8988T (cell line): ENCODE measurements at places on chromosomes 6 and 20.

DNA sequence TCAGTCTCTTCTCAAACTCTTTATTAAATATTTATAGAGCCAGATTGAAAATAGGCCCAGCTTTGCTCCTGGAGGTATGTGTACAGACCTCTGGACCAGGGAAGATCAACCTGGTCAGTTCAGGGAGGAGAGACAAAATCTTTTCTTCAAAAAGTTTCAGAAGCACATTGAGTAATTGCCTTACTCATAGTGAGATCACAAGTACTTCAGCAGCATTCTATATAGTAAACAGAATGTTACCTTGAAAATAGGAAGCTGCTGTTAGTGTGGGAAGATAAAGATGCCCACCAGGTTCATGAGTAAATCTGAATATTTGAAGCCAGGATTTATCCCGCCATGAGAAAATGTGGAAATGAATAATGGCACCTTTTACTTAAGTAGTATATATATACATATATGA is 665.9 kb upstream of the CITED2 start:
- no peak for DNase-seq

GRCh38 chr6:117951783-117952182 is 44.7 kb downstream of the SLC35F1 start:
- DNase-seq = no peak

GRCh38 chr6:8070718-8071117 is 6.5 kb upstream of the BLOC1S5 start:
- no peak for DNase-seq

GRCh38 chr6:44641344-44642031 is 254.0 kb downstream of the CDC5L start:
- DNase-seq = no peak

DNA sequence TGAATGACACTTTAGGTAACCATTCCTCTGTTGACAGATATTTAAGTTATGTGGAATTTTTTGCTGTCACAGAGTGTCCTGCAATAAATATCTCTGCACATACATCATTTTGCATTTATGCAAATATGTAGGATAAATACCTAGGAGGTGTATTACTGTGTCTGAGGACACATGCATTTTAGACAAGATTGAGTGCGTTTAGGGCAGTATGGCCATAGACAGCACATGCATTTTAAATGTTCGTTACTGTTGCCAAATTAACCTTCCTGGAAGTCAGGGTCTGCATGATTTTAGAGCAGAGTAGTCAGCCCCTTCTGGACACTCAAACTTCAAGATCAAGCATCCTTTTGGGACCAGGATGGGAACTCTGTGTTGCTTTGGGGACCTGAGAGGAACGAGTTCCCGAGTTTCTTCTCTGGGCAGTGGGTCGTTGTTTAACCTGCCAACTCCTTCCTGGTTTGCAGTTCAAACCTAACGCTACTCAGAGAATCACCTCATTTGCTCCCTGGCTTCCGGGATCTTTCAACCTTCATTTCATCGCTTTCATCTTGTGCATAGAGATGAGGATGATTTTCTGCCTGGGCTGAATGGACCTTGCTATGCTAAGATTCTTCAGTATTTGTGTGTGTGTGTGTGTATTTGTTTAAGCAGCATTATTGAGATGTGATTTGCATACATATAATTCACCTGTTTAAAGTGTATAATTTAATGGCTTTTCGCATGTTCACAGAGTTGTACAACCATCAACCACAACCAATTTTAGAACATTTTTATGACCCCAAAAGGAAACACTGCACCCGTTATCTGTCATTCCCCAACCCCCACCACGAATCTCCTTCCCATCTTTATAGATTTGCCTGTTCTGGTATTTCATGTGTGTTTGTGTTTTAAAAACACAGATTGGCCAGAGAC is 9.8 kb downstream of the BCAS4 start:
- DNase-seq = no peak

DNA sequence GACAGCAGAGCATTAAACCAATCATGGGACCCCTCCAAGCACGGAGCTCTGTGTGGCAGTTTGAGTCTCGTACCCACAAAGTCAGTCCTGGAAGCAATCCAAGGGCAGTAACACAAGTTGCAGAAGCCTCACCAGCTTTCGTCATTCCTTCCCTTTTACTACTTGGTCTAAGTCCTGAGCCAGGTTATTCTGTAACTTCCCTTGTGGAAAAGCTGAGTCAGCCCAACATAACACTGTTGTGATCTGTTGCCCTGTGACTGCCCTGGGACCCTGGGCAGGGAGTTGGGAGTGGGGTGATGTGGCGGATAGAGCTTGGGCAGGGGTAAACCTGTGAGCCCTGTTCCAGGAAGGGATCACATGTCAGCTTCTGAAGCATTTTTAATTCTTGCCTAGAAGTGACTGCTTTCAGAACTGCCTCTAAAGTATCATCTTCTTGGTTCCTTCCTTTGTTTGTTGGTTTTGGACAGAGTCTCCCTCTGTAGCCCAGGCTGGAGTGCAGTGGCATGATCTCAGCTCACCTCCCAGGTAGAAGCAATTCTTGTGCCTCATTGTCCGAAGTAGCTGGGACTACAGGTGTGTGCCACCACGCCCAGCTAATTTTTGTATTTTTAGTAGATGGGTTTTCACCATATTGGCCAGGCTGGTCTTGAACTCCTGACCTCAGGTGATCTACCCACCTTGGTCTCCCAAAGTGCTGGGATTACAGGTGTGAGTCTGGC is 183.7 kb upstream of the JAG1 start:
- DNase-seq = no peak

DNA sequence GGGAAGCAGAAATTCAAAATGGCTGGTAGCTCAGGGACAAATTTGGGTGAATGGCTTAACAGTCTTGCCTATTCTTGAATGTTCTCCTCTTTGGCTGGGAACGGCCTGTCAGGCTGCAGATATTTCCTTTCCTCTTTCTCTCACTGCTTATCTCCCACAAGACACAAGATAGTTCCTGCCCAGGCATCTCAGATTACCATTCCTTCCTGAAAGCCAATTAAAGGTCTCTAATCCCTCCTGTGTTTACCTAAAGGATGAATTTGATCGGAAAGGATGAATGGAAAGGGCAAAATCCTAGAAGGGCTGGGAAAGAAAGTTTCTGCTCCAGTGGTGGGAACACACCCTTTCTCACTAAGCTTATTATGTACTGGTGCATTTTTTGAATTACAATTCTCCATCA is 95.9 kb upstream of the JAG1 start:
- no peak for DNase-seq

DNA sequence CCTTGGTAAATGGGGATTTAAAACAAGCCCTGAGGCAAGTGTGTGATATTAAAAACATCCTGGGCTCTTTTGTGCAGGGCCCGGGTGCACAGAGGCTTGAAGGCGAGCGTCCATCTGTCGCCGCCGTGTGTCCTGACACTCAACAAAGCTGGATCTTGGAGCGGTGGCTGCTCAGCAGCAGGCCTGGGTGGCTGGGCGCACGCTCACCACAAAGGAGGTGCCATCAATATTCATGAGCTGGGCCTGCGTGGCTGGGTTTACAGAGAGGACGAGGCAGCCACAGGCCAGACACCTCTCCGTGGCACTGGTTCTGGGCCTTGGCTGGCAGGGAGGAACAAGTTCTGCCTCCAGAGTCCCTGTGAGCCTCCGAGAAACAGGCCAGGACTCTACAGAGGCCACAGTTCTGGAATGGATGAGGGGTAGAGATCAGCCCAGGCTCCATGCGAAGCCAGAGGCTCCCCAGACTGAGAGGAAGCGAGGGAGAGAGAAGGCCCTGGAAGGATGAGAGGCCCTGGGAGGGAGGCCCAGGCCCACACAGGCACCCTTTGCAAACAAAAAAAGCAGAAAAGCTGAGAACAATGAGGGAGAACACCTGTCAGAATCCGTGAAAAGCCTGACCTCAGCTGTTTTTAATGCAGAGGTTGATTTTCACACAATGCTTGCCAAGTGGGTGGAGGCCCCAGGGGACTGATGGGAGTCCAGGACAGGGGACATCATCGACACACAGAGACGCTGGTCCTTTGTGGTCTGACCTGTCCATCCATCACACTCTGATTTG is 21.9 kb downstream of the BHLHE23 start:
- no peak for DNase-seq

- no peak for DNase-seq
Measured at GRCh38 chr6:80331974-80332373, 225.5 kb downstream of the BCKDHB start.

GRCh38 chr6:18501663-18502013 is 114.5 kb downstream of the RNF144B start:
- DNase-seq = no peak

- no peak for DNase-seq
Measured at GRCh38 chr20:58025233-58025632, 203.2 kb downstream of the ANKRD60 start.

DNA sequence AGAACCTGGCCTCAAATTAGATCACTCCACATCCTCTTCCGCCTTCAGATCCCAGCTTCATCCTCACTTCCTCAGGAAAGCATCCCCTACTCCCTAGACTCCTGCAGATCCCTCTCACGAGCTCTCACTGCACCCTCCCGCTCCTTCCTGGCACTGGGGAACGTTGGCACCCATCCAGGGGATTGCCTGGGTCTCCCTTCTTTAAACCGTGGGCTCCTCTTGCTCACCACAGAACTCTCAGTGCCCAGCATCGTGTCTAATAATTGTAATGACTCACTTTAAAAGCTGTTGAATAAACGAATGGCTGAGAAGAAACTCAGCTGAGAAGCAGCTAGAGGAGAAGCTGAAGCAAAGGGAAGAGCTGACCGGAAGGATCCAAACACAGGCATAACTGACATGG is 20.4 kb downstream of the ZC3H12D start:
- no peak for DNase-seq
